Activated CD4-positive, CD25-positive, alpha-beta regulatory T cell treated with anti-CD3 and anti-CD28 coated beads, Interleukin-2, amount 50 U/mL, for 16 hours (primary cell): ENCODE measurements at places on chromosomes 4 and X.

DNA sequence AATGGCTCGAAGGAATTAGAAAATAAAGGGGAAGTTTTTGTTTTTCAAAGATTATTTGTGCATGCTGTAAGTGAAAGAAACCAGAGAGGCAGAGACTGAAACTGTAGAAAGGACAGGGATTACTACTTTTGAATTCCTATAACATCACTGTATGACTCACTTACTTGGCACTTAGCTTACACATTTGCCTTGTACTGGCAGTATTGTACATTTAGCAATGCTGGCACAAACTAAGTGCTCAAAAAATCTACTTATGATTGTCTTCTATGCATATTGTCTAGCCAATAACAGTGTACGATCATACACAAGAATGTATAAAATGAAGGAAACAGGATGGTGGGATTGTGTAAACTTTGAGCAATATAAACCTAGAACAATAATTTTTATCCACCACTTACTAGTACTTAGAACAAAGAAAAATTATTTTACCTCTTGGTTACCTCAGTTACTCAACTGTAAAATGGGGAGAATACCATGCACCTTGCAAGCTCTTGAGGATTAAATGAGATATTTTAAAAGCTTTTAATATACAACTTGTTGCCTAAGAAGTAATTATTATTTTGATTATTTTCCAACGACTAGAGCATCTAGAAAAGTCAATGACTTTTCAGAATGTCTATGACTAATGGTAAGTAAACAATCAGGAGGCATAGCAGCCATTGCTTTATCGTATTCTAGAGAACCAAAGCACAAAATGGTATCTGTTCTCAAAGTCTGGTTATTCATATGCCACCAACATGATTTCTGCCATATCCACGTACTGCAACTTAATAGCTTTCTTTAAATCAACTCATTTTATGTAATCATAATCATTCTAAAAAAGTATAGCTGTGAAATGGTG, 4.7 kb downstream of the FAM120C start:
- no peak for DNase-seq

GRCh38 chr4:10959586-10959985, 275.0 kb upstream of the CLNK start:
- no peak for DNase-seq

GRCh38 chr4:8192748-8193738, 6.0 kb upstream of the SH3TC1 start:
- no peak for DNase-seq

GRCh38 chr4:108043526-108043925, 53.8 kb downstream of the HADH start:
- DNase-seq: no peak

DNA sequence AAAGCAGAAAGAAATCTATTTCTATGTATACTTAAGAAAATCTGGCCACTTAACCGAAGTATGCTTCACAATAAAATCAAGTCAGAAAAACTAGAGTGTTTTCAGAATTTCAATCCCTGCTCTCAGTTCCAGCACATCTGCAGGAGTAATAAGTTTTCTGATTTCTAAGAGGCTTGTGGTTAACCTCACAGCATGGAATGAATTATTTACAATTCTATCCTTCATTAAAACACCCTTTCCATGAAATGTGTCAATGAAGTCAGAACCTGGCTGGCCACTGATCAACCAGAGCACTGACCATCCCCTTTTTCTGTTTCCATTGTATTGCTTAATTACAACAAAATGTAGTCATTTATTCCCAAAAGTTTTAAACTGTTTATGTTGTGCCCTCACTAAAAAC, 781.4 kb upstream of the INTU start:
- DNase-seq: no peak

- DNase-seq: no peak
These were observed 5.3 kb upstream of the CCDC158 start for GRCh38 chr4:76426272-76426671.

GRCh38 chr4:90960840-90961239, 833.6 kb downstream of the CCSER1 start:
- no peak for DNase-seq

DNA sequence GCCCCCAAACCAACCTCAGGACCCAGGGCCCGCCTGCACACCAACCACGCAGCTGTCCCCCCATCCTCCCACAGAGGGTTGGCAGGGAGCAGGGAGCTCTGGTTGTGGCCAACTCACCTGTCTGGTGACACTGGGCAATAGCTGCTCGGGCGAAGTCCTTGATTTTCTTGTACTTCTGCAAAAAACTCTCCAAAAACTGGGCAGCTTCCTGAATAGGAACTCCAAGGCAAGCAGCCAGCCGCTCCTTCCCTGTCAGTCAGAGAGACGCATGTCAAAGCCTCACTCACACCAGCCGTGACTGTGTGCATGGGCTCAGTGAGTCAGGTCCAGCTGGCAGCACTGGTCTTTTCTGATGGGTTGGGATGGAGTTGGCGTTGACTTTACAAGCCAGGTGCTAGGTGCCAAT, 26.4 kb downstream of the NAT8L start:
- DNase-seq: no peak

DNA sequence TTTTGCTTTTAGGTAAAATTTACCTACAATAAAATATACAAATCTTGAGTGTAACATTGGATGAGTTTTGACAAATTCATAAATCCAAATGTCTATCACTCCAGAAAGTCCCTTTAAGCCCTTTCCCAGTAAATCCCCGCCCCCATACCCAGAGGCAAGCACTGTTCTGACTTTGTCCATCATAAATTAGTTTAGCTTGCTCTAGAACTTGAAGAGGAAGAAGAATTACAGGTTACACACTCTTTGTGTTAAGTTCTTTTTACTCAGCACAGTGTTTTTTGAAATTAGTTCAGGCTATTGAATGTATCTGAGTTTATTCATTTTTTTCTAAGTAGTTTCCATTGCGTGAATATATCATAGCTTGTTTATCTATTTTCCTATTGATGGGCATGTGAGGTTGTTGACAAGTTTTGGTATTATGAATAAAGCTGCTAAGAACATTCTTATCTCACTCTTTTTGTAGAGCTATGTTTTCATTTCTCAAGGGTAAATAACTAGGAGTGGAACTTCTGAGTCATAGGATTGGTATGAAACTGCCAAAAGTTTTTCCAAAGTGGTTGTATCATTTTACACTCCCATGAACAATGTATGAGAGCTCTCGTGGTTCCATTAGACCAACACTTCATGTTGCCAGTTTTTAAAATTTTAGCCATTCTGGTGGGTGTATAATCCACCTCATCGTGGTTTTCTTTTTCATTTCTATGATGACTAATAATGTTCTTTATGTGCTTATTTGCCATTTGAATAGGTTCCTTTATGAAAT, 22.4 kb upstream of the HPSE start:
- no peak for DNase-seq

- DNase-seq: no peak
These were observed 8.2 kb downstream of the ZCCHC4 start for GRCh38 chr4:25320773-25321172.

GRCh38 chr4:170234800-170235199, 145.0 kb upstream of the AADAT start:
- no peak for DNase-seq

DNA sequence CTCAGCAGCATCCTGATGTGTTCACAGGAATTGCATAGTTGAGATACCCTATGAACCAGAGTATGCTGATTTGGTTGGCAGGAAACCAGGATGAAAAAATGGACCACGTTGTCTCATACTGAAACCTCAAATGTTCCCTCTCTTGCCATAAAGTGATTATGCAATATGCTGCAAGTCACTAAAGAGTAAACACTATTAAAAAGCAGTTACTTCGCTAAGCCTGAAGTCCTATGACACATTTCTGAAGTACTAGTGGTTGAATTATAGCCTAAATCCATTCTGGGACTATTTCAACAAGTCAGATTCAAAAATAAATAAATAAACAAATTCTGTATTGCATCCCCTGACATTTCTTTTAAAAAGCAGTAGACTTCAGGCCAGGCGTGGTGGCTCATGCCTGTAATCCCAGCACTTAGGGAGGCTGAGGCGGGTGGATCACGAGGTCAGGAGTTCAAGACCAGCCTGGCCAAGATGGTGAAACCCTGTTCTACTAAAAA, 106.0 kb upstream of the NAP1L5 start:
- no peak for DNase-seq

DNA sequence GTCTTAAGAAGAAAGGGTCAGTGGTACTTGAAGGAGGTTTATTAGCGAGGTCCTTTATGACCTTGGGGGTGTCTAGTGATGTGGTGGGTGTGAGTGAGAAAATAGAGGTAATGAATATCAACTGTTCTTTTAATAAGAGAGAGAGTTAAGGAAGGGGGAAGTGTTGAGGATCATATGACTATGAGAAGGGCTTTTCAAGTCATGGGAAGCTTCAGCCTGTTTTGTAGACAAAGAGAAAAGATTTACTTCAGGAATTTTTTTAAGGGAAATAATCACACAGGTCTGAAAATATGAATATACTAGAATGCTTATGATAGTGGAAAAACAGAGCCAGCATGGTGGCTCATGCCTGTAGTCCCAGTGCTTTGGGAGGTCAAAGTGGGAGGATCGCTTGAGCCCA, 41.3 kb upstream of the MTMR1 start:
- DNase-seq: no peak

DNA sequence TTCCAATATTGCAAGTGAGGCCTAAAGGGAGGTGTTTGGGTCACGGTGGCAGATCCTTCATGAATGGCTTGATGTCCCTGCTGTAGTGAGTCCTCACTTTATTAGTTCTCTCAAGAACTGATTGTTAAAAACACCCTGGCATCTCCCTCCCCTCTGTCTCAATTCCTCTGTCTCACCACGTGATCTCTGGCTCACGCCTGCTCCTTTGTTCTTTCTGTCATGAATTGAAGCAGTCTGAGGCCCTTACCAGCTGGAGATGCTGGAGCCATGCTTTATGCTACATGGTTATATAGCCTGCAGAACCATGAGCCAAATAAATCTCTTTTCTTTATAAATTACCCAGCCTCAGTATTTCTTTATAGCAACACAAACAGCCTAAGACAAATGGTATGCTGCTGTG, 980.7 kb upstream of the GRIA3 start:
- no peak for DNase-seq

DNA sequence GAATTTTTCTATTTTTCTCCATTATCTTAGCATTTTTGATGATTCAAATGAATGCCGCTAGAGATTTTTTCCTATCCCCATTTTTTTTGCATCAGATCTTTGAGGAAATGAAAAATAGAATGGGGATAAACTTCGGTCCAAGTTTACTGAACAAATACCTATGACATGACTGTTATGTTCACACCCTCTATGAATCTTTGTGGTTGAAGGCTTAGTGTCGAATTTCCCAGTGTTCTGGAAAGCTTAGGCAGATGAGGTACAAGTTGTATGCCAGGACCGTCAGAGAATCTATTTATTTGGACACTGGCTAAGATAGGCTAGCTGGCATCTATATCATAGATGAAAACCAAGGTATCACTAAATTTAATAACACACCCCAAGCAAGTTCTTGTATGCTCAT, 123.4 kb downstream of the SPCS3 start:
- no peak for DNase-seq

DNA sequence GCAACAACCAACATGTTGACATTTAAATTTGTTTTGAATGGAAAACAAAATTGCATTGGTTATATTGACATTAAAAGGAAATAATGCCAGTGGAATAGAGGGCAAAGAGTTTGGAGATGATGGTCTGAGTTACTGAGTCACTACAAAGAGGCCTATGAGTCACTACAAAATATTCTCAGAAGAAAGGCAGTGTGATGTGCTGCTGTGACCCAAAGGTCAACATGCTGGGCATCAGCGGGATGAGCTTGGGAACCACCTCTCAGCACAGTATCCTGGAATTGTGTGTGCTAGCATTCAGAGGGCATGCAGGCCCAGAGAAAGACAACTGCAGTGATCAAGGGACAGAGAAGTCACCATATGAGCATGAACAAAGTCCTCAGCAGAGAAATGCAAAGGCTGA, 2.8 kb downstream of the CMC4 start:
- DNase-seq: no peak

DNA sequence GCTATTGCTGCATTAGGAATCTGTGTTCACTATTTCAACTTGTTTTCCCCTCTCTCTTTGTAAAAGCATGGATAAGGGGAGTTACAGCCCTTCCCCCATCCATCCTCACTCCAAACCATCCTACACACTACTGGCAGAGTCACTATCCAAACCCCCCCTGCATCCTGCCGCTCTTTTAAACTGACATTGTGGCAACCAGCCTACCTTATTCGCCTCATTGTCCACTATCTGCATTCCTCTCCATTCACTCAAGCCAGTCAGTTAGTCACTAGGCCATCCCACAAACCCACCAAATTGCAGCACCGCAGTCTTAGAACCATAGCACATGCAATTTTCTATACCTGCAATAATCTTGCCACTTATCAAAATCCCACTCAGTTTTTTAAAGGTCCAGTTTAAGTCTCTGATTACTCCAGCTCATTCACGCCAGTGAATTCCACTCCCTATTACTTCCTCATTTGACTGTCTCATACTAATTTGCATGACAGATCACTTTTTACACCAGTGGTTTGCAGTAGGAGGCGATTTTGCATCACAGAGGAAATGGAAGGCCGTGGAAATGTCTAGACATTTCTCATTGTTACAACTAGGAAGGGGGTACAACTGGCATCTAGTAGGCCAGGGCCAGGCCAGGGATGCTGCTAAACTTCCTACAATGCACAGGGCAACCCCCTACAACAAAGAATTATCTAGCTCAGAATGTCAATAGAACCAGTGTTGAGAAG, 181.8 kb downstream of the HS6ST2 start:
- no peak for DNase-seq
